ENCODE measurements at places on chromosomes 6 and 20.

GRCh38 chr6:65566117-65566516 lies 140.9 kb downstream of the EYS start:
- no peak for DNase-seq

DNA sequence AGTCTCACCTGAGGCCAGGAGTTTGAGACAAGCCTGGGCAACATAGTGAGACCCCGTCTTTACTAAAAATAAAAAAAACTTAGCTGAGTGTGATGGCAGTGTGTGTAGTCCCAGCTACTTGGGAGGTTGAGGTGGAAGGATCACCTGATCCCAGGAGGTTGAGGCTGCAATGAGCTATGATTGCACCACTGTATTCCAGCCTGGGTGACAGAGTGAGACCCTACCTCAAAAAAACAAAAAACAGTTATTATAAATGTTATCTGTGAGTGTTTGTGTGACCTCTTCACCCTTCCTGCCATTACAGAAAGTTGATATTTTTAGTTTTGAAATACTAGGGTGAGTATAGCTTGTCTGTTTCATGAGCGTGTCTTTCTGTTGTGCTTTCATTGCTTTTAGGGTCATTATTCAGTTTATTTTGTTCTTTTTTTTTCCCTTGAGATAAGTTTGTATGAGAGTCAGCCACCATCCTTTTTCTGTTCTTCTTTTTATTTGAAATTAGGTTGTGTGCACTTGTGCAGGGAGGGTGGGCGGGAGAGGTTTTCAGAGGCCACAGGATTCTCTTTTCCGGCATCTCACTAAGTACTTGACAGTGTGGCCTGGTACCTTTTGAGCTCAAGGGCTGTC lies 26.2 kb downstream of the CDYL start:
- DNase-seq, result no peak

DNA sequence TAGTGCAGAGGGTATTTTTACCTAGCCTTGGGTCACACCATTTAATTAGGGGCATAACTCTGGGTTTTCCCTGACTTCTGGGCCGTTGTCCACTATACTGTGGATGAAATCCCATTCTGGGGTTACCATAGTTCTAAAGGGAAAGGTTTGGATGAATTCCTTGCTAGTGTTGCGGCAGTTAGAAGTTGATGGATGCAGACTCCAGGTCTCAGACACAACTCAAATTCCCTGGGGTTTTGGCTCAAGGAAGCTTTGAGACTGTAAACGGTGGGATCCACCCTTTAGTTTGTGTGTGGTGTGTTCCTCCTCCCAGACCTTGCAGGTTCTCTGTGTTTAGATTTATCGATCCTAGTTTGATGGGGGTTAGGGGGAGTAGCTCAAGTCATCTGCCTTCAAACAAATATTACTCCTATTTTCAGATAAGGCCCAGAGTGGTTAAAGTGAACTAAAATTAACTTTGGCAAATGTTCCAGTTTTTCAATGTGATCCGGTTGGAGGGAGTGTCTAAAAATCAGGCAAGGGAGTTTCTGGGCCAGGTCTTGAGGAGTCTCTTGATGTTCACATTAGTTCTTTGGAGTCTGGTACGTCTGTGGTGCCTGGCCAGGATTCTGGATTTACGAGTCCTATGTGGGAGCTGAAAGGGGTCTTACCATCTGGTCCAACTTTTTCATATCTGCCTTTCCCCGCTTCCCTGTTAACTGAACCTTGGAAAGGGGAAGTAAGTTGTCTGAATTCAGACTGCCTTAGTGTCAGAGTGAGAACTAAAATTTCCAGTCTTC lies 1.5 kb downstream of the RALY start:
- no peak for DNase-seq

GRCh38 chr6:106747139-106747538 lies 117.8 kb downstream of the QRSL1 start:
- DNase-seq, result no peak

DNA sequence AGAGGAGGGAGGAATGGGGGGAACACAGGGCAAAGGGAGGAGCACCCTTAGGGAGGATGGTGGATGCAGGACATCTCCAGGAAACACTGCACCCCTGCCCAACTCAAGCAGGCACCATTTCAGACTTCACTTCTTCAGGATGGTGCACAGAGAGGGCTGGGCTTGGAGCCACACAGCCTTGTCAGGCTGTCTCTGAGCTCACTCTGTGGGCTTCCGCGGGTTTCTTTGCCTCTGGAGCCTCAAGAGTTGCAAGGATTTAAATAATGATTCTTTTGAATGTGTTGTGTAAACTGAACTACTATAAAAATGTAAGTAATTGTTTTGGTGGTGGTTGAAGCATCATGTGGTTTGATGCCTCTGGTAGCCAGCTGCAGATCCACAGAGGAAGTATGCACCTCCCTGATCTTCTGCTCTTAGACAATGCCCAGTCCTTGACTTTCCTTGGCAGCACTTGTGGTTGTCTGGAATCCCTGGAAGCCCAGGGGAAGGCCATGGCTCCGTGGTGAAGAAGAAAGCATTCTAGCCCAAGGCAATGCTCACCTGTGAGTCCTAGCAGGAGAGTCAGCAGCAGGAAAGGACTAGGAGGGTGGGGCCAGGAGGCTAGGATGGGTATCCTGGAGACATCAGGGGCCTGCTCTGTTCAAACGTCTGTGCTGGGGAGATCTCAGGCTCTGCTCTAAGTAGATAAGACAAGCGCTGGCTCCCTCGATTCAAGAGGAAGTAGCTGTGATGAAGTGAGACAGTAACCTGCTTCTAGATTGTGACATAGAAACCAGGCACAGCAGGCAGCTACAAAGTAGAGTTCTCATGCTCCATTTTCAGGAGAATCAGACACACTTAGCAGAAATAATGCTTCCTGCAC lies 50.2 kb upstream of the SIRPG start:
- no peak for DNase-seq

- no peak for DNase-seq
Observed at GRCh38 chr6:170050591-170051041, 240.3 kb downstream of the DLL1 start.

GRCh38 chr6:124655866-124656265 lies 306.4 kb upstream of the RNF217 start:
- no peak for DNase-seq

GRCh38 chr6:11164717-11165646 lies 53.5 kb upstream of the ERVFRD-1 start:
- DNase-seq, result no peak

DNA sequence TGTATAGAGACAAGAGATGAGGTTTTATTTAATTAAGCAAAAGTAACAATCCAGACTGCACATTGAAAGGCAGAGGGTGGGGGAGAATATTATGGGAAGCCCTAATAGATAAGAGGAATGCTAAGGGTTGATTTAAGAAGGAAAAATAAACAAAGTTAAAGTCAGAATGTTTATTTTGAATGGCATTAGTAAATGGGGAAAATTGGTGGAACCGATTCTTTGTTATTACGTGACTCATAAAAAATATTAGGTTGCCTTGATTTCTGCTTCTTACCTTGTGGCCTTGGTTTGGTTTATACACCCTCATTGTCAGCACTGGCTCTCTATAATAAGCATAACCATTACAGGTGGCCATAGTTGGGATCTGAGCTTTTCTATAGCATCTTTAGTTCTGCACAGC lies 674.8 kb upstream of the CITED2 start:
- no peak for DNase-seq

- DNase-seq, result no peak
Observed at GRCh38 chr6:34521463-34522285, 34.5 kb downstream of the SPDEF start.

DNA sequence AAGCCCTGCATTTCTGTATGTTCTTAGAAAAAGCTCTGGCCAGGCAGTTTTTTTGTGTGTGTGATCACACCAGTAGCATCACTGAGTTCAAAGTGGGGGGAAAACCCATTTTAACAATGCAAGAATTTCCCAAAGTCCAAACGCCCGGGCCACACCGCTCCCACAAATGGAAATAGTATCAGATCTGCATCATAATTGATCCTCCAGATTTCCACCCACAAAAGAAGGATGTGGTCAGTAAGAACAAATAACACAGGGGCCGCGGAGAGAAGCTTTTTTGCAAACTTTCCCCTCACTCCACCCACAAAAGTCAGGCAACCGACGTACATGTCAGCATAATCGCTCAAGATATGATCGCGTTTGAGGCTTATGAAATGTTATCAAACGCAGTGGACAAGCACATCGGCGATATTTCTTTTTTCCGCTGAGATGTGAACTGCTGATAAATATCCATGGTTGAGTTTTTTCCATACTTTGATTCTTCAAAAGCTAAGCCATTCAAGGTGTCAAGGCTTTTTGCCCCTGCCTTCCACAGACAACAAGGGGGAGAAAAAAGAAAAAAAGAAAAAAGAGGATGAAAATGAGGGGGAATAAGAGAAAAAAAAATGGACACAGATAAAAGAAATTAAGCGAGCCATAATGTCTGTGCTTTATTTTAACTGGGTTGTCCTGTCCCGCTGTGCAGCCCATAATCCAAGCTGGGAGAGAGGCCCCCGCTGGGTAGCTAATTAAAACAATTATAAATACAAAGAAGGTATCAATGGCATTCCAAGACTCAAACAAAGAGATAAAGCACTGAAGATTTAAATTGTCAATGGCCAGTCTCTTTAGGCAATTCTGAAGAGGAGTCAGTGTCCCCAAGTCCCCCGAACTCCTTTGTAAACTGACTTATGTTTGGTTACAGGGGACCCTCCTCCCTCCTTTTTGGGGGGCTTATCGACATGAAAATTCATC lies 143.5 kb downstream of the ZFP64 start:
- no peak for DNase-seq

DNA sequence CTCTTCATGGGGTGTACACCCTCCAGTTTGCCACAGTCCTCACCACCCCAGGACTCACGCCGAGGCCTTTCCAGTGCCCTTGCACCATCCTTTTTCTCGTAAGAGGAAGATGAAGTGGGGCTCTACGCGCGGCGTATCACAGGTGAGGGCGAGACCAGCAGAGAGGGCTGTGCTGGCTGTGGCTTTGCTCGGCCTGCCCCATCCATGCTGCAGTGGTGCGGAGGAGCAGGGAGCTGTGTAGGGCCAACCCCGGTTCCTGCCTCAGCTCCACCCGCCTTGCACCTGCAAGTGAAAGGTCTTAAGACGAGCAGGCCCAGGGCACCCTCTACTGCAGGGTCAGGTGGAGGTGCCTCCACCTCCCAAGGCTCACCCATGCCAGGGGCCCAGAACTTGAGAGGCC lies 24.1 kb downstream of the RBCK1 start:
- no peak for DNase-seq

- DNase-seq, result no peak
Observed at GRCh38 chr6:5335020-5335419, 73.7 kb downstream of the FARS2 start.

DNA sequence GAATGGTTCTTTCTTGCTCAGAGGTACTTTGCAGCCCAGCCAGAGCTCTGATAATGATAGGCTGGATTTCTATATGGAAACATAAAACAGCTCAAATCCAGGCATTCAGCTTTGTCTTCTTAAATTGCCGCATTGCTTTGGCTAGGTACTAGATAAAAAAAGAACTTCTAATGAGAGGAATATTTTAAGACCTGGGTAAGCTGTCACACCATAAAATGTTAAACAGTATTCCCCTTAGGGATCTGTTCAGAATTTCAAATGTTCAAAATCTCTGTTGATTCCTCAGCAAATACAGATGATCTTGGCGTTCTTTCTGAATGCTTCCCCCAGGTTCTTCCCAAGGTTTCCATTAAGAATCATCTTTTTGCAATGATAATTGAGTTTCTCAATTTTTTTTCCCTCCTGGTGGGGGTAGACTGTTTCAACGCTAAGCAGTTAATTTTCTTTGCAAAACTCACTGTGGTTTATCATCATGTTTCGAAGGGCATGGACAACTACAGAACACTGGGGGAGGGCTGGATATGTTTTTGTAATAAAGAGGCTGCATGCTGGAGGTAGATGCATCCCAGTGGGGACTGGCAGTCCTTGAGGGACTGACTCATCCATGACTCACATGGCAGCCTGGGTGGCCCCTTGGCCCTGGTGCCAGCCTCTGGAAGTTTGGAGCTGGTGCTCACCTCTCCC lies 31.0 kb downstream of the TIAM2 start:
- DNase-seq, result no peak

GRCh38 chr6:100948381-100949133 lies 67.4 kb upstream of the ASCC3 start:
- no peak for DNase-seq

DNA sequence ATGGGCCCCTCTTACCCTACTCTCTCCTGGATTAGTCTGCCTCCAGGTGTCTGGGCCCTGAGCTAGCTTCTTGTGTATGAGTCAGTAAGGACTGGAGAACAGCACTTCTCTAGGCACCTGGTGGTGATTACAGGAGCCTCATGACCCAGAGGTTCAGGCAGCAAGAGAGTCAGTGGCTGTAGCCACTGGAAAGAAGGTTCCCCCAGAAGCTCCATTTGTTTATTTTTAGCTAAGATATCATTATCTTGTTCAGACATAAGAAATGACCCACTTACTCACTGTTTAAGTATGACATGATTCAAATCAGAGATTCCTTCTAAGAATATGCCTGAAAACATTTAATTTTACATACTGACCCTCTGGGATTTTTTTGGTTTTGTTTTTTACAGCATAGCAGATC lies 23.6 kb upstream of the SLC4A11 start:
- DNase-seq, result no peak

GRCh38 chr6:32974016-32974333 lies 5.6 kb downstream of the BRD2 start:
- no peak for DNase-seq

GRCh38 chr20:10201321-10201870 lies 17.2 kb upstream of the SNAP25 start:
- DNase-seq, result no peak

GRCh38 chr6:157539900-157540752 lies 159.1 kb downstream of the ZDHHC14 start:
- no peak for DNase-seq

- DNase-seq, result no peak
Observed at GRCh38 chr6:46648869-46649492, 3.6 kb downstream of the CYP39A1 start.
